CD8-positive, alpha-beta memory T cell (primary cell): ENCODE measurements at places on chromosomes 3 and 15. TPM values are rescaled to one million over a fixed set of nuclear protein-coding genes. Genes with fewer than 3 reads are reported as not detected.

The FETUB gene
- total RNA-seq = not detected

DNA sequence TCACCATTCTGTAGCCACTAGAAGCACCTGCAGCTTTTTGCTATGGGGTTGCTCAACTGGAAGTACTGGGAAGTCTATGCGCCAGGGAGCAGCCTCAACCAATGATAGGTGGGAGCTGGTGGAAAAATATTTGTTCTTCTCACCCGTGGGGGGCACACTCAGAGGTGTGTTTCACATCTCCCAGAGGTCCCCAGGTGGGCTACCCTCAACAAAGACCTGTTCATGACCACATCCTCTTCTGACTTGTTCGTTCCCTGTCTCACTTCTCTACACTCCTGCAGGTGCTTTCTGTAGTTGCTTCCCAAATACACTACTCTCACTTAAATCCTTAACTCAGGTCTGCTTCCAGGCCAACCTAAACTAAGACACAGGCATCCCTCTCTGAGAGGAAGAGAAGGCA is 3.6 kb downstream of the CAMP start:
- DNase-seq = peak; percentile 18

The GOLGA6L7 gene
- total RNA-seq = not detected

The TM4SF1 gene
- total RNA-seq = 0.18 TPM

DNA sequence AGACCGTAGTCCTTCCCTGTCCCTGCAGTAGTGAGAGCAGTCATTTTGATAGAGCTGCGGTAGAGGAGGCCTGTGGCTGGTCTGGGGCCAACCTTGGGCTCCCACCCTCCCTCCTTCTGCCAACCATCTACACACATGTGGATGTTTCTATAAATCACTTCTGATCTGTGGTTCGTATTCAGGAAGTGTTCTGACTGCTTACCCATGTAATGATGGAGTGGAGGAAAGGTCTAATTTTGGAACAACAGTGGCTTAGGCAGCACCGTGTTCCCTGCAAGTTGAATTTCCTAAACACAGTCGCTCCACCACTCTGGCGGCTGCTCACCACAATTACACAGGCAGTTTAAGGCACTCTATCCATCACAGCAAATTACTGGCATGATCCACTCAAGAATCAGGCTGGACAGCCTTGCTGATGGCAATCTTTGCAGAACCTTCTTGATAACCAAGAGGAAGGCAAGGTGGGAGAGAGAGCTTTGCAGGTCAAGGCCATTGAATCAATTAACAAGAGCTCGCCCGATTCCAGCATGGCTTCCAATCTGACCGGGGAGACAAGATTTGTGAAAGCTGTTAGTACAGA is 104.7 kb upstream of the VEPH1 start:
- DNase-seq = no peak

DNA sequence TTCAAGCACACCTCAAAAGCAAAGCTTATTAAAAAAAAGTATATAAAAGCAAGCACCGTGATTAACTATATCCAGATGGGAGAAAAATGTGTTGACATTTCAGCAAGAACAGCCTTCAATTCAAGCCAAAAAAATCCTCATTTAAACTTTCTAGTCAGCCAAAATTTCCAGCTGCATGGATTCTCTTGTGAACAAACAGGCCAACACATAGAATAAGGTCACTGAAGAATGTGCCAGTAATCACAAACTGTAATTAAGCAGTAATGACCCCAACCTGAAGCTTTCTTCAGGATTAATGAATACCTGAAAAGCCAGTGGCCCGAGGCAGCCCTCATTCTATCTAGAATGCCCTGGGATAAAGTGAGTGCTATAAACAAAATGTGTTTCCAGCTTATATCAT is 130.7 kb upstream of the KCNMB2 start:
- no peak for DNase-seq

DNA sequence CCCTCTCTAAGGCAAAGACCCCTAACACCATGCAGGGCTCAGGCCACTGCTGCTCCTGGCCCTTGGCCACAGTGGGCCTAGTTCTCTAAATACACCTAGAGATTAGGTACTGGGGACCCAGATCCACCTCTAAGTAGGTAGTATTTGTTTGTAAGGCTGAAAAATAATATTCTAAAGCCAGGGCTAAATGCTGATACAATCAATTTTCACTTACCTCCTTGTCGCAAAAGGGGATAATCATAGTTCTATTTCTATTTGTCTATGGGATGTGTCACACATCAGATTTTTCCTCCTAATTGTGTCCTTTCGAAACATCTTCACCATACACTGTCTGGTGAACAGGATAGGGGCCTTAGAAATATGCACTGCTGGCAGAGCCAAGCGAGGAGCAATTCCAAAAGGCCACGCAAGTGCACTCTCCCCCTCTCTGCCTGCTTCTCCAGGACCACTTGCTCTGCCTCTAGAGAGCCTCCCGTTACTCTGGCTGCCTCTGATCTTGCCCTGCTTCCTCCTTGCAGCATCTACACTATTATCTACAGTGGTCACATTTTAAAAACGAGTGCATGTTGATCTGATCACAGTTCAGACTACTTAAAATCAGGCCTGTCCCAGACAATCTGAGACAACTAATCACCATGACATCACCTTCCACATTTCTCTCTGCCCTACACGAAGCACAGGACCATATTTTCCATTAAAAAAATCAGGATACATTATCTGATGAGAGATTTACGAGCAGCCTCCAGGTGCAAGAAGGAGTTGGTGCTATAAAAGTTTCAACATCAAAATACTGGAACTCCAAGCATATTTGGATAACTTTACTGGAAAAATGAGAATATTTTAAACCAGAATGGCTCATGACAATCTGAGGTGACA is 115.4 kb downstream of the MYLK start:
- no peak for DNase-seq
